MCF 10A (cell line): ENCODE measurements at places on chromosomes 4 and X.

DNA sequence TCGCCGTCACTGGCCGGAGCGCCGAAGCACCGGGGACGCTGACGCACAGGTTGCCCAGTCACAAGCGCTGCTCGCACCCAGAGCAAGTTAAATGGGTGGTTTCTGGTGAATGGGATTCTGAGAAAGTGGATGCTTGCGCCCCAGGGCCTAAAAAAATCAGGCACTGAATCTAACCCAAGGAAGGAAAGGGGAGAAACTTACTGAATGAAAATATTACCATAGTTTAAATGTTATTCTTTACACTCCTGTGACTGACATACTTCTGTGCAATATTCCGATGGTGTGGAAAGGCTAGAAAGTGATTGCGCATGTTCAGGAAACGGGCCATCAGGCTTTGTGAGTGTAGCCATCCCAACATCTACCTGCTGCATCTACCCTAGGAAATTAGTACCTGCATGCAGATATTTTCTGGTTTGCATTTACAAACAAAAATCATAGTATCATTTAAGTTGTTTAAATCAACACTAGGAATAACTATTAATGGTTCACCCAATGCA lies 838 bp upstream of the ABCG2 start:
- H3K4me3 ChIP-seq, result peak overlapping the region; percentile 47
- H3K4me1 ChIP-seq, result no peaks in the 10 kb centered on the region
- DNase-seq, result no peak
- no peak overlapping the region for H3K27ac ChIP-seq

GRCh38 chr4:153771046-153771445 lies 11.2 kb upstream of the RNF175 start:
- DNase-seq, result peak; percentile 33
- H3K4me3 ChIP-seq, result no peak overlapping the region
- peaks cover 10% of the 10 kb centered on the region for H3K4me1 ChIP-seq
- H3K36me3 ChIP-seq, result no peaks in the 10 kb centered on the region
- no peak overlapping the region for H3K27ac ChIP-seq

DNA sequence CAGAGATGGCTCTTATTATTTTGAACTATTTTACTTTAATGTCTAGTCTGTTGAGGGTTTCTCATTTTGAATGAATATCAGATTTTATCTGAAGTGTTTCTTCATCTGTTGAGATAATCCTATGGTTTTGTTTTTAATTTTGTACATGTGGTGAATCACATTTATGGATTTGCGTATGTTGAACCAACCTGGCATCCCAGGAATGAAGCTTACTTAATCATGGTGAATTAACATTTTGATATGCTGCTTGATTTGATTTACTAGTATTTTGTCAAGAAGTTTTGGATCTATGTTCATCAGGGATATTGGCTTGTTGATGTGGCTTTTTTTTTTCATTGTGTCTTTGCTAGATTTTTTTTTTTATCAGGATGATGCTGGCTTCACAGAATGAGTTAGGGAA lies 2390.9 kb downstream of the PCDH7 start:
- H3K4me1 ChIP-seq, result peaks cover 5% of the 10 kb centered on the region
- no peaks in the 10 kb centered on the region for H3K27me3 ChIP-seq
- H3K4me3 ChIP-seq, result no peak overlapping the region
- no peak for DNase-seq

- DNase-seq, result peak; percentile 43
- H3K4me3 ChIP-seq, result no peak overlapping the region
- no peaks in the 10 kb centered on the region for H3K4me1 ChIP-seq
- H3K36me3 ChIP-seq, result no peaks in the 10 kb centered on the region
- H3K27ac ChIP-seq, result no peak overlapping the region
Observed at GRCh38 chrX:84729809-84730208, 227.6 kb upstream of the HDX start.

- H3K27me3 ChIP-seq, result no peaks in the 10 kb centered on the region
- H3K4me3 ChIP-seq, result no peak overlapping the region
- H3K4me1 ChIP-seq, result no peaks in the 10 kb centered on the region
- no peak for DNase-seq
Observed at GRCh38 chr4:39994406-39994805, 16.7 kb upstream of the PDS5A start.

DNA sequence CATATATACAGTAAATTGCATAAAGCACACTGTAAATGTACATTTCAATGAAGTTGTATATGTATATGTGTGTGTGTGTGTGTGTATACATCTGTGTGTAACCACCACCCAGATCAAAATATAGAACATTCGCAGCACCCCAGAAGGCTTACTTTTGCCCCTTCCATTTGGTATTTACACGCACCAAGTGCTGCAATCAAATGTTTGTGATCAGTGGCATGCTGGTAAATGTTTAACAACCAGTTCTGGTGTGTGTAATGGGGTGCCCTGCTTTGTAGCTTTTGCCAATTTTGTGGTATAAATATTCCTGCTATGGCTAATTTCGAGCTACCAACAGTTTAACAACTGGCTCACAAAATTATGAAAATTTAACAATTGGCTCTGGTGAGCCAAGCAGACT lies 101.3 kb downstream of the RTL5 start:
- H3K4me3 ChIP-seq, result no peak overlapping the region
- no peak overlapping the region for H3K27ac ChIP-seq
- H3K36me3 ChIP-seq, result no peaks in the 10 kb centered on the region
- no peak for DNase-seq
- H3K4me1 ChIP-seq, result peaks cover 10% of the 10 kb centered on the region

DNA sequence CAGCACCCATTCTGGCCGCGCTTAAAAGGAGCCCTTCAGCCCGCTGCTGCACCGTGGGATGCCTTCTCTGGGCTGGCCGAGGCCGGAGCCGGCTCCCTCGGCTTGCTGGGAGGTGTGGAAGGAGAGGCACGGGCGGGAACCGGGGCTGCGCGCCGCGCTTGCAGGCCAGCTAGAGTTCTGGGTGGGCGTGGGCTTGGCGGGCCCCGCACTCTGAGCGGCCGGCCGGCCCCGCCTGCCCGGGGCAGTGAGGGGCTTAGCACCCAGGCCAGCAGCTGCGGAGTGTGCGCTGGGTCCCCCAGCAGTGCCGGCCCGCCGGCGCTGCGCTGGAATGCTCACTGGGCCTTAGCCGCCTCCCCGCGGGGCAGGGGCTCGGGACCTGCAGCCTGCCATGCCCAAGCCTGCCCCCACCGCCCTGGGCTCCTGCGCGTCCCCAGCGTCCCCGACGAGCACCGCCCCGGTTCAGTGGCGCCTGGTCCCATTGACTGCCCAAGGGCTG lies 111.3 kb downstream of the PCDH18 start:
- no peaks in the 10 kb centered on the region for H3K36me3 ChIP-seq
- DNase-seq, result no peak
- H3K27me3 ChIP-seq, result no peaks in the 10 kb centered on the region
- H3K4me1 ChIP-seq, result no peaks in the 10 kb centered on the region

DNA sequence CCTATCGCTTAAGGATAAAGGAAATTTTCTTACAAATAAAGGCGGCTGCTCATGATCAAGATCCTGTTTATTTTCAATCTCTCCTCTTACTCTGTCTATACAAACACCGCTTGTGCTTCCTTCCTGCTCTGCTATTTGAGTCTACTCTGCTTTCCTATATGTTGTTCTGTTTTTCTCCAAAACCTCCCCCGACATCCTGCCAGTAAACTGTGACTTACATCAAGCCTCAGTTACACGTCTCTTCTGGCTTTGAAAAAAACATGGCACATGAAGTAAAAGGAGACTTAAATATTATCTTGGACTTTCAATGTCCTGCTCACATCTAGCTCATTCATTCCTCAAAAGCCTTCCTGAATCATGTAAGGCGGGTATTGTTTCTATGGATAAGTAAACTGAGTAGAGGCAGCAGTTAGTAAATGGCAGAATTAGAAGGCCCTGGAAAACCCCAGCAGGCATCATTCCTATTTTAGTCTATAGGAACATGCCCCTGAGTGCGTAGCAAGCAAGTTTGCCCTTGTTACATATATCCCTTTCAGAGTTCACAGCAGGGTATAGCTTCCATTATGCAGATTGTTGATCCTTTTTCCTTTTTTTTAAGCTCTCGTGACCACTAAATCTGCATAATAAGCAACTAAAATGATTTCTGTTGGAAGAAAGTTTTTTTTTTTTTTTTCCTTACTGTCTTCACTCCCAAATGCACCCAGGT lies 280.1 kb downstream of the RAPGEF2 start:
- no peak overlapping the region for H3K4me3 ChIP-seq
- no peaks in the 10 kb centered on the region for H3K36me3 ChIP-seq
- H3K27ac ChIP-seq, result no peak overlapping the region
- DNase-seq, result no peak
- no peaks in the 10 kb centered on the region for H3K27me3 ChIP-seq

DNA sequence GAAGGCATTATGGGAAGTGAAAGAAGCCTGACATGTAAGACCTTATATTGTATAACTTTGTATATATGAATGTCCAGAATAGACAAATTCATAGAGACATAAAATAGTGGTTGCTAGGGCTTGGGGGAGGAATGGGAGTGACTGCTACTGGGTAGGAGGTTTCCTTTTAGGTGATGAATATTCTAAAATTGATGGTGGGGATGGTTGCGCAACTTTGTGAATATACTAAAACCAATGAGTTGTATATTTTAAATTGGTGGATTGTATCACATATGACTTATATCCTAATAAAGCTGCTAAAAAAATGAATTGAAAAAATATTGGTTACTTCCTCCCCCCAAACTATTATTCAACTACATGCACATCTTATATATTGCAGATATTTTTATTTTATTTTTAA lies 70.0 kb downstream of the UCHL1 start:
- no peak overlapping the region for H3K4me3 ChIP-seq
- no peak overlapping the region for H3K27ac ChIP-seq
- no peaks in the 10 kb centered on the region for H3K36me3 ChIP-seq
- no peaks in the 10 kb centered on the region for H3K4me1 ChIP-seq
- no peak for DNase-seq

DNA sequence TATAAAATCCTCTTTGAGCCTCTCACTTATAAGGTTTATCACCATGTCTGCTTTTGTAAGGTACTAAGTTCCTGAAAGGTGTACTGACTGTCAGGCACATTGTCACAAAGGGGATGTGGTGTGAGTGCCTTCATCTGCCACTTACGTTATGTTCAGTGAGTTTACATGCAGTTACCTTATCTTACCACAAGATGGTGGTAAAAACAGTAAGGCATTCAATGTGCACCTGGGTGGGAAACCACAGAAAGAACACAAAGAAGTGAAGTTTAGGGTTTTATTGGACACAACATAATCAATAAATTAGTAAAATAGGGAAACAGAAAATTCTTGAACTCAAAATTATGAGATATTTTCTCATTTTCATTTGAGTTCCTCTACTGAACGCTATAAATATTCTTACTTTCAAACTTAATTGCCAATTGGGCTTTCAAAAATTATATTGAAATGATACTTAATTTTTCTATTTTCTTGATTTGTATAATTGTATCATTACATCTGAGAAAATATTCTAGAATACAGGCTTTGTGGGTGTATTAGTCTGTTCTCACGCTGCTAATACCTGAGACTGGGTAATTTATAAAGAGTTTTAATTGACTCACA lies 650.8 kb downstream of the PCDH7 start:
- no peaks in the 10 kb centered on the region for H3K4me1 ChIP-seq
- H3K36me3 ChIP-seq, result no peaks in the 10 kb centered on the region
- peak; percentile 73 for DNase-seq
- H3K4me3 ChIP-seq, result no peak overlapping the region
- H3K27me3 ChIP-seq, result no peaks in the 10 kb centered on the region

DNA sequence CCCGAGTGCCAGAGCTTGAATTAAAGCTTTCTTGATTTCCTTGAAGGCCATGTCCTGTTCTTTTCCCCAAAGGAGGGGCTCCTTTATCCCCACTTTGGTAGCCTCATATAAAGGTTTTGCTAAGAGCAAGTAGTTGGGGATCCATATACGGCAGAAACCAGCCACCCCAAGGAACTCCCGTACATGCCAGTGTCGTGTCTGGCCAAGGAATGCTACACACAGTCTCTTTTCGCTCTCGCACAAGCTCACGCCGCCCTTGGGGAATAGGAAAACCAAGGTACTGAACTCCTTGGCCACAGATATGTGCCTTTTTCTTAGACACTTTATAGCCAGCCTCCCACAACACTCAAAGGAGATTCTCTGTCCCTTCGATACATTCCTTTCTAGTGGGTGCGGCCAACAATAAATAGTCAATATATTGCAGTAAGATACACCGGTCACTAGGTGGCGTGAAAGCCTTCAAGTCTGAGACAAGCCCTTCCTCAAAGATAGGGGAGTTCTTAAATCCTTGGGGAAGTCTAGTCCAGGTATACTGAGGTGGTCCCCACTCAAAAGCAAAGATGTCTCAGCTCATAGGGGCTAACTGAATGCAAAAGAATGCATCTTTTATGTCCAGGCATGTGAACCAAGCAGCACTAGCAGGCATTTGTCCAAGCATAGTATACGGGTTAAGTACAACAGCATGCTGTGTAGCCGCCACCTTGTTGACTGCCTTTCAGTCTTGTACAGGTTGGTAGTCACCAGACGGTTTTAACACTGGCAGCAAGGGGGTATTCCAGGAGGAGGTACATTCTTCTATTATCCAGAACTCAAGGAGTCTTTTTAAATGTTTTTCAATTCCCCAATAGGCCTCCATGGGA lies 57.8 kb upstream of the XAGE1B start:
- H3K36me3 ChIP-seq, result no peaks in the 10 kb centered on the region
- peak; percentile 72 for DNase-seq

- H3K27me3 ChIP-seq, result peaks cover 28% of the 10 kb centered on the region
- no peak overlapping the region for H3K27ac ChIP-seq
- no peaks in the 10 kb centered on the region for H3K4me1 ChIP-seq
Observed at GRCh38 chrX:37800717-37801116, 20.9 kb downstream of the CYBB start.

DNA sequence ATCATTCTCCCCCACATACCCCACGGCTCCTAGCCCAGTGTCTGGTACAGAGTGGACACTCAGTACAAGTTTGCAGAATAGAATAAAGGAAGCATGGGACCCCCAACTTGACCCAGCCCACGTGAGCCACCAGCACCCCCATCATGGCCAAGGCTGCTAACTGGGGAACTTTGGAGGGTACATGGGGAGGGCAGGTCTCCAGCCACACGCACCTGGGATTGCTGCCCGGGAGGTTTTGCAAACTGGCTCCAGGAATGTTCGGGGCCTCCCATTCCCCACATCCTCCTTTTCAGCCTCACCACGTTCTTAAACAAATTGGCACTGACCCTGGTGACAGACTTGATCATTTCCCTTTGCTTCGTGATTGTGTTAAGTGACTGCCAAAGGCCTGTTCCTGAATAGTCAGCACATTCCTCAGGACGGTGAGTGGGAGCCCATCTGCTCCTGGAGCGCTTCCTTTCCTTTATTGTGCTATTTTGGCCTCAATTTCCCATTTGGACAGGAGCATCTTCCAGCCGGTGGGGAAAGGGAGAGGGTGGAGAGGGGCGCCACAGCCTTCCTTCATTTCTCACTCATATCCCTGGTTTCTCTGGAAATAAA lies 18.7 kb upstream of the XPNPEP2 start:
- no peak for DNase-seq
- no peaks in the 10 kb centered on the region for H3K4me1 ChIP-seq
- no peaks in the 10 kb centered on the region for H3K36me3 ChIP-seq
- H3K4me3 ChIP-seq, result no peak overlapping the region
- no peak overlapping the region for H3K27ac ChIP-seq
- H3K27me3 ChIP-seq, result peaks cover 78% of the 10 kb centered on the region

DNA sequence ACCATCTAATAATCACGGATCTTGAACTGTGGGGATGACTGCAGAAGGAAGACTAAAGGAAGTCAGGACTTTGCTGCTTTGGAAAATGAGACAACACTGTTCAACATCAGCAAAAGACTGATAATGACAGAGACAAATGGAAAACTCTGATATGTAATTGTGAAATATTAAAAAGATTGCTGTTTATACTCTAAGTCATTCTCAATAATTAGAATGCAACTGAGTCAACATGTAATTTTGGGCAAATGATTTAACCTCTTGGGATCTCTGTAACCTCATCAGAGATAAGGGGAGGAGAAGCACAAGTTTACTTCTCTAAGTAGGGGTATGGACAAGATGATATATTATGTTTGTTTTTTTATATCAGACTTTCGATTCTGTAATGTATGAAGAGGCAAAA lies 121.9 kb downstream of the GASK1B start:
- no peaks in the 10 kb centered on the region for H3K27me3 ChIP-seq
- no peak for DNase-seq
- peaks cover 5% of the 10 kb centered on the region for H3K36me3 ChIP-seq
- no peaks in the 10 kb centered on the region for H3K4me1 ChIP-seq
